Muscle of leg (tissue), 16 donors: ENCODE measurements at places on chromosomes 16 and 17. TPM values are rescaled to one million over a fixed set of nuclear protein-coding genes. Genes with fewer than 3 reads are reported as not detected.

LYRM1 gene
- total RNA-seq, result 22.5 TPM

PRR29 gene
- total RNA-seq, result 0.75 TPM

NSRP1 gene
- total RNA-seq, result 11.4 TPM

NECAB2 gene
- total RNA-seq, result 0.22 TPM

ACSM3 gene
- total RNA-seq, result 1.5 TPM

ASIC2 gene
- under 0.01 TPM for total RNA-seq

KRTAP17-1 gene
- not detected for total RNA-seq

ADAD2 gene
- total RNA-seq, result 0.40 TPM

KCNH6 gene
- not detected for total RNA-seq

OSBPL7 gene
- 9.7 TPM for total RNA-seq
